ENCODE measurements at places on chromosomes 3 and 15.

DNA sequence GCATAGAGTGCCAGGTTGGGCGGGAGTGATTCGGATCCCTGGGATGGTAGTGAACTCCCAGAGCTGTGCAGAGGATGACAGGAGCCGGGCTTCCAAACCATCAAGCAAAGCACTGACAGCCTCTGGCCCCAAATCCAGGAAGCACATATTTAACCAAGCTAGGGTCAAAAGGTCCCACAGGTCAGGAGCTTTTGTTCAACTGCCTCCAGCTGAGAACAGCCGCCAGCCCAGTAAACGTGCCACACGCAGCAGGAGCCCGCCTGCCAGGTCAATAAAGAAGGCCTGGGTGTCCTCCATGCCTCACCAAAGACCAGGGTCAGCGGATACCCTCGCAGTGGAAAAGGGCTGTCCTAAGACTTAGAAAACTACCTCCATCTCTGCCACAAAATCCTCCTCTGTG, 184.7 kb upstream of the LINGO1 start:
- no peak for DNase-seq

- no peak for DNase-seq
Measured at GRCh38 chr15:78007211-78007931, 70.1 kb downstream of the TBC1D2B start.

DNA sequence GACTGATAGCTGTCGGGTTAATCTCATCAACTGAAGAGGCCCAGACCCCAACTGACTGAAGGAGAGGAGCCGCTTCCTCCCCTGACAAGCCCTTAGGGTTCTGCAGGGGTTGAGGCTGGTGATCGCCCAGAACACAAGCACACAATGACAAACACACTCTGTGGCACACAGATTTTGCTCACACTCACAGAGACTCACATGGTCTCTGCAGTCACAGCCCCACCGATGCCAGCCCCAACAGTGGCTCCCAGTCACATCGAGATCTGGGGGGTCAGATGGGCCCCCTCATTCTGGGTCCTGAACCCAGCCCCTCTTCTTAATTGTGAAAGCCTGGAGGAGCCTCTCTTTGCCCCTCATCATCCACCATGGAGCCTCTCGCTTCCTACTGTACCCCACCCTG, 16.7 kb downstream of the PTH1R start:
- DNase-seq: no peak

GRCh38 chr15:65413760-65414144, 9.0 kb downstream of the IGDCC4 start:
- DNase-seq: no peak

- no peak for DNase-seq
Measured at GRCh38 chr3:73601011-73601410, 23.7 kb downstream of the PDZRN3 start.

GRCh38 chr15:25385986-25386385, 52.8 kb downstream of the UBE3A start:
- no peak for DNase-seq
